ENCODE measurements at places on chromosomes 3 and 15.

DNA sequence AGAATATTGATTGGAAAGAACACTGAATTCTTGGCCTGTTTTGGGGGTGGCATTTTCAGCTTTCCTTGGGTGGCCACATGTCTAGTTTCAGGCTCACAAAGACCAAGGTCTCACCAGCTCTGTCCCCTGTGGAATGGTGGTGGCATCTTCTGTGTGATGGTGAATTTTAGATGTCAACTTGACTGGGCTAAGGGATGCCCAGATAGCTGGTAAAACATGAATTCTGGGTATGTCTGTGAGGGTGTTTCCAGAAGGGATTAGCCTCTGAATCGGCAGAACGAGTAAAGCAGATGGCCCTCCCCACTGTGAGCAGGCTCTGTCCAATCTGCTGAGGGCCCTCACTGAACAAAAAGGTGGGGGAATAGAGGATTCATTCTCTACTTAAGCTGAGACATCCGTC is 34.4 kb upstream of the MYZAP start:
- no peak for DNase-seq

DNA sequence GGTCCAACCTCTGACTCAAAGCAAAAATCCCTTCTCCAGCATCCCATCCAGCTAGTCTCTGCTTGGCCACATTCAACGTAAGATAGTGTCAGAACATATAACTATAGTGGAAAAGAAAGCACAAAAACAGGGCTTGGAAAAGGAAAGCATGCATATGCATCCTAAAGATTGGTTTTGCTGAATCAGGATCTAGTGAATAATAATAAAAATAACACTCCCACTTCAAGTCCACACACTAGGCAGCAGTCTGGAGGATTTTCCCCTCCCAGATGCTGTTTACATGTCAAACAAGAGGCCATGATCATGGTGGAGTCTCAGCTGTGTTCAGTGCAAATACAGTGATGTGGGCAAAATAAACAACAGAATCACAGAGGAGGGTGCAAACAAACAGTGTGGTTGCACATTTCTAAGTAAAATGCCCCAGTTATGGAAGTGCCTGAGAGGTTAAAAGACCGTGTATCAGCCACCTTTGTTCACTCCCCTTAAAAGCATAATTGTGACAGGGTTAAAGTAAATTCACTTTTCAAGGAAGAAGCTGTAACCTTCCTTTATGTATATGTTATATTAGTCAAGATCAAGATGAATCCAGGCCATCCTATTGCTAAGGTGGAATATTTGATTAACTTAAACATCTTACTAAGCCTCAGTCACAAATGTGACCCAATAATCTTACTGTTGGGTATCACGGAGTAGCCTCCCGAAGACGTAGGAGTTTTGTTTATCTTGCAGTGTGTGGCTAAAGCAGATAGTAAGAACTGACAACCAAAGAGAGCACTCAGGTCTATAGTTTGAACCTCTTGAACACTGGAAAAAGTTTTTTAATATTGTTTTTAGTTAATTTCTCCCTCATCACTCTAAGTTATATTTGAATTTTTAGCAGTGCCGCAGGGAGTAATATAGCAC is 424.5 kb downstream of the SOX2 start:
- DNase-seq: no peak

- DNase-seq: no peak
Measured at GRCh38 chr3:38167591-38167990, 2.3 kb downstream of the OXSR1 start.

GRCh38 chr3:46416125-46416810 is 9.2 kb downstream of the CCRL2 start:
- no peak for DNase-seq

DNA sequence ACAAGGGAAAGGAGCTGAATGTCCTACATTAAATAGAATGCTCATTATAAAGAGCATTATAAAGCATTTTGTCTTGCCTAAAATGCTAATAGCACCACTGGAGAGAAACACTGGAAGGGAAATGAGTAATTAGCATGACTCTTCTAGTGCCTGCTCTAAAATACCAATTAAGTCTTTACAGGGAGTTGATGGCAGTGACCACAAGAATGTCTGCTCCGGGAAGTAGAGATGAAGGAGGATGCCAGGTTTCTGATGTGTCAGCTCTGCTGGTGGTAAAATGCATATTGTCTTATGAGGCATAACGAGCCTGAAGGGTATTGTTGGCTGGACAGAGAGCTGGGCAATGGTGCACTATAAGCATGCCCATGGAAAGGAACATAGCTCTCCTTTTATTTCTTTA is 49.5 kb downstream of the MYLK start:
- DNase-seq: no peak

- DNase-seq: no peak
Measured at GRCh38 chr3:41095702-41096101, 103.6 kb upstream of the CTNNB1 start.

DNA sequence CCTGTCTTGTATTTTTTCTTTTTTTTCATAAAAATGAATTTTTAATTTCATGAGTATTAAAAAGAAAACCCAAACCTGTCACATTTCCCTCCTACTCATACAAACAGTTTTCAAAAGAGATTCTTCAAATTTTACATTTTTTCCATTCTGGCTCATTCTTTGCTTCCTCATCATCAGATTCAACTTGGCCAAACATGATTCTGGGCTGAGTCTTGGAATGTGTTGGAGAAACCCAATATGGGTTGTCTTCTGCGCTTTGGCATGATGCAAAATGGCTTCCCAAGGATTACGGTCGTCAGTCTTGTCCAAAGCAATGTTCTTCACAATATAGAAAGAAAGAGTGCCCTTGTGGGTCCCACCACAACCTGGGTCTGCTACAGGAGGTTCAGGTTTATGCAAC is 12.4 kb upstream of the TM4SF4 start:
- DNase-seq: no peak

- DNase-seq: no peak
Measured at GRCh38 chr15:101554115-101554915, 64.8 kb upstream of the PCSK6 start.

DNA sequence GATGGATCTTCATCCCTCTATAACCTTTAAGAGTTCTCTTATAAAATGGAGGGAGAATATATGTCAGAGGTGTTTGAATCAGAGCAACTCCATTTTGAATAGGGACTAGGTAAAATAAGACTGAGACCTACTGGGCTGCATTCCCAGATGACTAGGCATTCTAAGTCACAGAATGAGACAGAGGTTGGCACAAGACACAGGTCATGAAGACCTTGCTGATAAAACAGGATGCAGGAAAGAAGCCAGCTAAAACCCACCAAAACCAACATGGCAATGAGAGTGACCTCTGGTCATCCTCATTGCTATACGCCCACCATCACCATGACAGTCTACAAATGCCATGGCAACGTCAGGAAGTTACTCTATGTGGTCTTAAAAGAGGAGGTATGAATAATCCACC is 211.0 kb downstream of the GBE1 start:
- DNase-seq: no peak

GRCh38 chr3:138459619-138460535 is 25.5 kb downstream of the ESYT3 start:
- no peak for DNase-seq

DNA sequence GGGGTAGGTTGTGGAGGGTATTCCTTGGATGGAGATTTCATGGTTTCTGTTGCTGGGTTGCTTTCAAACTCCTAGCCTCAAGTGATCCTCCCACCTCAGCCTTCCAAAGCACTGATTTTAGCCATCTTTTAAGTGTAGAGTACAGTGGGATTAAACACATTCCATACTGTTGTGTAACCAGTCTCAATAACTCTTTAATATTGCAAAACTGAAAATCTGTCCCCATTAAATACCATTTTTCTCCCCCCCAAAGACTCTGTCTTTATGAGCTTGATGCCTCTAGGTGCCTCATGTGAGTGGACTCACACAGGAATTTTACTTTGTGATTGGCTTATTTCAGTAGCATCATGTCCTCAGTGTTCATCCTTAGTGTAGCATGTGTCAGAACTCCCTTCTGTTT is 74.7 kb upstream of the ATP10A start:
- no peak for DNase-seq

GRCh38 chr3:44518782-44519156 is 36.2 kb upstream of the ZKSCAN7 start:
- DNase-seq: no peak

GRCh38 chr15:65370885-65371284 is 6.9 kb downstream of the IGDCC3 start:
- DNase-seq: no peak

DNA sequence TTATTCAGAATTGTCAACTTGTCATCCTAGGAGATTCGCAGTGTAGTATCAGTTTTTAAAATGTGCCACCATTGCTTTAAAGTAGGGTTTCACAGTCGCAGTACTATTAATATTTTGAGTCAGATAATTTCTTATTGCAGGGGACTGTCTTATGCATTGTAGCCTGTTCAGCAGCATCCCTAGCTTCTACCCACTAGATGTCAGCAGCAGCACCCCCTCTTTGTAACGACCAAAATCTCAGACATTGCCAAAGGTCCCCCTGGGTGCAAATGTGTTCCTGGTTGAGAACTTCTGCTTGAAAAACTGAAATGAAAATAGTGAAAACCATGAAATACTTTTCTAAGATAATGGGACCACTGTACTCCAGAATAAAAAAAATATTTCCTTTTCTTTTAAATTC is 474.8 kb downstream of the CNTN3 start:
- DNase-seq: no peak

DNA sequence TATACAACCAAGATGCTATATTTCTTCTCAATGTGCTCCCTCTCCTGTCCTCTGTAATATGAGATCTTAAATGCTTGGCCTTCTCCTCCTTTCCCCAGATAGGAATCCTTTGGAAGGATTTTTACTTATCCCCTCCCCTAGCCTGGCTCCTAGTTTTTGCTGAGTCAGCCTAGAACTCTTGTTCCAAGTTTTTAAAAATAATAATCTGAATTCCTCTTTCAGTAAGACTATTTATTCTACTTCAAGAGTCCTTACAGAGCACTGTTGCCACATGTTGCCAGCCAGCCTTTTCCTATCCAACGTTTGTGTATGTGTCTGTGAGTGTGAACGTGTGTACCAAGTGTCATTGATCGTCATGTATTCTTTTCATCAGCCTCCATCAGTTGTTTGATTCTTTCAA is 11.0 kb upstream of the KCNMB2 start:
- no peak for DNase-seq

- DNase-seq: no peak
Measured at GRCh38 chr3:123448536-123449101, at the start of gene ADCY5. Gene ADCY5 (minus strand): TSS chr3:123449090. CDS start chr3:123448545, 545 bp downstream.

GRCh38 chr3:43533009-43533408 is 88.8 kb downstream of the ANO10 start:
- DNase-seq: no peak

GRCh38 chr3:186235554-186235953 is 126.5 kb downstream of the DGKG start:
- no peak for DNase-seq

DNA sequence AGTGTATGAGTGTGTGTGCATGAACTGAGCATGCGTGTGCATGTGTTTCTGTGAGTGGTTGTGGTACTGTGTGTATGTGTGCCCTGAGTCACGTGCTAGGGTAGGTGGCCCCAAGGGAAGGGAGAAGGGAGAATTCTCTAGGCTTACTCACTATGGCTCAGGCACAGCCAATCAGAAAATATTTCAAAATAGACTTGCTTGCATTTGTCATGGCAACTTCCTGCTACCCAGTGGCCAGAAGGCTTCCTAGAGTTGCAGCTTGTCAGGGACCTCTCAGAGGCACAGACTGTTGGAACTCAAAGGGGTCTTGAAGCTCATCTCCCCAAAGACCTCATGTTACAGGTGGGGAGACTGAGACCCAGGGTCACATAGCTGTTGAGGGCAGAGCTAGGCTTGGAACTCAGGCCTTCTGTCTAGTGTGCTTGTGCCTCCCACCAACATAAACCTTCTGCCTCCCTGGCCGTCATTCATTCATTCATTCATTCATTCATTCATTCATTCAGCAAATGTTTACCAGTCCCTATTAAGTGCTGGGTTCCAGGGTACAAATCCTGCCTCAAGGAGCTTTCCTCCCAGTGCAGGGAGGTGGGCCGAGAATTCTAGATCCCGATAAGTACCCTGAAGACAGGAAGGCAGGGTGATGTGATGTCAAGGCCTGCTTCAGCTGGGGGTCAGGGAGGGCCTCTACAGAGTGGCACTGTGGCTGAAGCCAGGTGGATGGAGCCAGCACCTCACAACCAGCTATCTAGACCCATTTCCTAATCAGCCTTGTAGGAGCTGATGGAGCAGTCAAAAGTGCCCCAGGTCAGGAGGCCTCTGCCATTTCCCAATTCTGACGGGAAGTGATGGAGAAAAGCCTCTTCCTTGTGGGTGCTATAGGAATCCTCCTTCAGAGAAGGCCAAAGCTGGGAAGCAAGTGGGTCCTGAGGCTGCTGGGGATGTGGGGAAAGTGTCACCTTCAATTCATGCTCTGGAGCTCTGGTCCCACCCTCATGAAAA is 10.9 kb upstream of the RFT1 start:
- no peak for DNase-seq

DNA sequence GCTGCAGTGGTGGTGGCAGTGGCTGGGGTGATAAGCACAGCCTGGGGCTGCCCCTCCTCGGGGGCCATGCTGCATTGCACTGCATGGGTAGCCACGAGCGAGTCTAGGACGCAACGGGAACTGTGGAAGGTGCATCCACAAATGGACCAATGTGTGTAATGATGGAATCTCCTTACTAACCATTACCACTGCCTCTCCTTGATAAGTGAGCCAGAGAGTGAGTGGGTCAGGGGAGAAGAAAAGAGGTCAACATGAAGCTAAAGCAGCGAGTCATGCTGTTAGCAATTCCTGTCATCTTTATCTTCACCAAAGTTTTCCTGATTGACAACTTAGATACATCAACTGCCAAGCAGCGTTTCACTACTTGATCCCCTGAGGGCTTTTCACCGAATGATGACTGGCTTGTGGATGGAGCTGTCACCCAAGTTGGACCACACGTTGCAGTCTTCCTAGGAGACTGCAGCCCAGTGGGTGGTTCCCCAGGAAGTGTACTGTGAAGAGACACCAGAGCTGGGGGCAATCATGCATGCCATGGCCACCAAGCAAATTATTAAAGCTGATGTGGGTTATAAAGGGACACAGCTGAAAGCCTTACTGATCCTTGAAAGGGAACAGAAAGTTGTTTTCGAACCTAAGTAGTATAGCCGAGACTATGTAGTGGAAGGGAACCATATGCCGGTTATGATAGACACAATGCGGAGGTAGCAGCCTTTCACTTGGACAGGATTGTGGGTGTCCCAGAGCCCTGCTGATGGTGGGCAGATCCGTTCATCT is 20.6 kb downstream of the SAMD7 start:
- DNase-seq: no peak

GRCh38 chr3:156291272-156292123 is 171.1 kb downstream of the KCNAB1 start:
- DNase-seq: peak; percentile 1

- no peak for DNase-seq
Measured at GRCh38 chr15:53320816-53321215, 438.6 kb downstream of the WDR72 start.

- no peak for DNase-seq
Measured at GRCh38 chr15:72229947-72230196, 1.1 kb downstream of the PKM start.
